Right ventricle myocardium inferior (tissue), 1 donor: ENCODE measurements at places on chromosomes 6 and 20.

DNA sequence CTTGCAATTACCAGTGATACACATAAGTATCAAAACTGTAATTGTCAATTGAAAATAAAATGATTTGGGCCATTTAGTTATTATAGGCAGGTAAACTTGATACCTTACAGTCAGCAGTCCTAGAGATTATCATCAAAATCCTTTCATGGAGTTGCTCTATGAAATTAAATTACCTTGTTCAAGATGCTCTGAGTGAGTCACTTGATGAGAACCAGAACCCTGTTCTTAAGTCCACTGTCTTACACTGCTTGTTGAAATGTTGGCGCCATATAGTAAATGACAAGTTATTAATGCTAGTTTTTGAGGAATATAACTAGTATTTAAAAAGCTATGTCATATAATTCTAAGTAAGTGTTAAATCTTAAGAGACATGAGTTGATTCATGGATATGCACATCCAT, 37.2 kb upstream of the BAG2 start:
- no peak for DNase-seq

DNA sequence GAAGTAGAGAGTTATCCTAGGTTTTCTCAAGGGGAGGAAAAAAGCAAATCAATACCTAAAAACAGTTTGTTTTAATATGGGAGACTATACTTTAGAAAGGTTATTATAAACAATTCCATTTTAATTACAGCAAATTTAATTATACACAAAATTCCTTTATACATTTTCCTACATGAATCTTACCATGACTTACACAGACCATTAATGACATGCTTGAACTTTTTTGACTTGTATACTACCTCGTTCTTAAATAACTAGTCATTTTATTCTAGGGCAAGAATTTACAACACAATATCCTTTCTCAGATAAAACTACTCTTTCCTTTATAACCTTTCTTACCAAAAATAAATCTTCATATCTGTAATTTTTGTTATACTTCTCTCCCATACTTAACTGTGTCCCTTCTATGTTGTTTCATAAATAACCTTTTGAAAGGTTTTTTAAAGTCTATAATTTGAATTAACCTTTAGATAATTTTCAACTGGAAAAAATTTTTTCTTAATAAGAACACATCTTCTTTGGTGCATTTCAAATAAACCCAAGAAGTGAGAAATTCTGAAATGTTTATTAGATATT, 729.4 kb downstream of the TENT5A start:
- no peak for DNase-seq

DNA sequence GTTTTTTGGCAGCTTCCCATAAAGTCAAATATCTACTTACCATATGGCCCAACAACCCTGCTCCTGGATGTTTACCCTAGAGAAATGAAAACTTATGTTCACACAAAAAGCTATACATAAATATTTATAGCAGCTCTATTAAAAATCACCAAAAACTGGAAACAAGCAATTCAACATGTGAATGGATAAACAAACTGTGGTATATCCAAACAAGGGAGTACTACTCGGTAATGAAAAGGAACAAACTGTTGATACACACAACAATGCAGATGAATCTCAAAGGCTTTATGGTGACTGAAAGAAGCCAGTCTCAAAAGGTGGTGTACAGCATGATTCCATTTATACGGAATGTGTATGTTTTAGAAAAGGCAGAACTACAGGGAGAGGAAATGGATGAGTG, 48.4 kb downstream of the PREX1 start:
- DNase-seq, result no peak

DNA sequence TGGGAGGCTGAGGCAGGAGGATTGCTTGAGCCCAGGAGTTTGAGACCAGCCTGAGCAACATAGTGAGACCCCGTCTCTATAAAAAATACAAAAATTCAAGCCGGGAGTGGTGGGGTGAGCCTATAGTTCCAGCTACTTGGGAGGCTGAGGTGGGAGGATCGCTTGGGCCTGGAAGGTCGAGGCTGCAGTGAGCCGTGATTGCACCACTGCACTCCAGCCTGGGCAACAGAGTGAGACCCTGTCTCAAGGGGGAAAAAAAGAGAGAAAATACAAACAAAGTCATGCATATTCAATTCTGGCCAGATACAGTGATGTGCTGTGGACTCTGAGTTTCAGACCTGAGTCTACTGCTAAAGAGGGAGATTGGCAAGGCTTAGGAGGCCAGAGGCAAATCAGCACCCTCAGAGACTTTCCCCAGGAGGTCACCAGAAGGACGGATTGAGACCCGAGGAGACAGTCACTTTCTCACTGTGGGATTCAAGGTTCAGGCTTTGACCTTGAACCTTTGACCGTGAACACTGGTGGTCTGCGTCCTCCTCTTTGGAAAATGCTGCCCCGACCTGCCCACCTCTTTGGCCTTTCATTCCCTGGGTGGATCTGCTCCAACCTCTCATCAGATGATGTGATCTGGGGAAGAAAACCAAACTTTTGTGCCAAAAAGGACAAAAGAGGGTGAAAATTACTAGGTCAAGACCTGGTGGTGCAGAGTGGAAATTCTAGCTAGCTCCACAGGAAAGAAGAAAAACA, 31.2 kb downstream of the TGM2 start:
- no peak for DNase-seq

- no peak for DNase-seq
Measured at GRCh38 chr6:41122918-41123317, 31.2 kb downstream of the TREML1 start.
